ENCODE measurements at places on chromosomes 16 and 17.
A peak's percentile ranks its signal among the peaks of the same experiment; 100 is the strongest.

DNA sequence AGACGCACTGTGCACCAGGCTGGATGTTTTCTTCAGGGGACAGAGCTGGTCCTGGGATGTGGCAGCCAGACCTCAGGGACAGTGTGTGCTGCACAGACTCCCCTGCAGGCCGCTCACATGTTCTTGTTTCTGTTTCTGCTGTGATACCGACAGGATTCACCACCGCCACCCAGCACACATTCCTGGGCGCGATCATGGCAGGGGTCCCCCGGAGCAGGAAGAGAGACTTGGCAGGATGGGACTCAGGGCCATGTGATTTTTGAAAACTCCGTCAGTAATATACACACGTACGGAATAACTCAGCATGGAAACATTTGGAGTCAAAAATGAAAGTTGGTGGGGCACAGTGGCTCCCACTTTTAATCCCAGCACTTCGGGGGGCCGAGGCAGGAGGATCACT lies 79.0 kb downstream of the HAPSTR1 start:
- no peak for DNase-seq

DNA sequence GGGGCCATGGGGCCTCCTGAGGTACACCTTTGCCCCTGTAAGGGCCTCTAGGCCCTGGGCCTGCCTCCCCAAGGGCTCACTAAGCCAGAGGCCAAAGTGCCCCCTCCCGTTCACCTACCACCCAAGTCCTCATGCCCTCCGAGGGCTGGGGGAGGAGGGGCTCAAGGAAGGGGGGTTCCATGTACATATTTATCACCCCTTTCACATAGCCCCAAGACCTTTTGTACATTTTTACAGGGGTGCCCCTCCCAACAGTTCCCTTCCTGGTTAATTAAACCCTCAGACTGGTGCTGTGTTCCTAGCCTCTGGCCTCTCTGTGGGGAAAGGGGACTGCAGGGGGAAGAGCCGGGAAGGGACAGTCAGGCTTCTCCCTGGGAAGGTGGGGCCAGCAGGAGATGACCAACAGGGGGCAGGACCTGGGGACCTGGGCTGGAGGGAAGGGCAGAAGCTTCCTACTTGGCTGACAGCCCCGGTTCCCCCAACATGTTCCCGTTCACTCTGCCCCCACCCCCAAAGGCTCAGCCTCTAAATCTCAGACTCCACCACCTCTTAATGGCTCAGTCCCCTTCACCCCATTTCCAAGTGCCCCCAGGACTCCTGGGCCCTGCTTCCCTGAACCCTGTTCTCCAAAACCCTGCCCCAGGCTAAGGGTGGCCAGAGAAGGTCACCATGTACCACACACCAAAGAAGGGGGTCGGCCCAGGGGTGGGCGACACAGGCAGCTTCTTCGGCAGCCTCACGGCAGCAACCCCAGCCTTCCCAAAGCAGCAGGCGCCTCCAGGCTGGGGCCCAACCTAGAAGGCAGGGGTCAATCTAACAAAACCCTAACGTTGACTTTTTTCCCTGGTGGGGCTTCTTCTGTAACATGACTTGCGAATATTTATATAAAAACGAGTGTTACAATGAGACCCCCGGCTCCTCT lies 11.9 kb downstream of the FBRS start:
- DNase-seq, result no peak

- no peak for DNase-seq
Measured at GRCh38 chr17:36153895-36154610, 22.4 kb downstream of the TBC1D3B start.

DNA sequence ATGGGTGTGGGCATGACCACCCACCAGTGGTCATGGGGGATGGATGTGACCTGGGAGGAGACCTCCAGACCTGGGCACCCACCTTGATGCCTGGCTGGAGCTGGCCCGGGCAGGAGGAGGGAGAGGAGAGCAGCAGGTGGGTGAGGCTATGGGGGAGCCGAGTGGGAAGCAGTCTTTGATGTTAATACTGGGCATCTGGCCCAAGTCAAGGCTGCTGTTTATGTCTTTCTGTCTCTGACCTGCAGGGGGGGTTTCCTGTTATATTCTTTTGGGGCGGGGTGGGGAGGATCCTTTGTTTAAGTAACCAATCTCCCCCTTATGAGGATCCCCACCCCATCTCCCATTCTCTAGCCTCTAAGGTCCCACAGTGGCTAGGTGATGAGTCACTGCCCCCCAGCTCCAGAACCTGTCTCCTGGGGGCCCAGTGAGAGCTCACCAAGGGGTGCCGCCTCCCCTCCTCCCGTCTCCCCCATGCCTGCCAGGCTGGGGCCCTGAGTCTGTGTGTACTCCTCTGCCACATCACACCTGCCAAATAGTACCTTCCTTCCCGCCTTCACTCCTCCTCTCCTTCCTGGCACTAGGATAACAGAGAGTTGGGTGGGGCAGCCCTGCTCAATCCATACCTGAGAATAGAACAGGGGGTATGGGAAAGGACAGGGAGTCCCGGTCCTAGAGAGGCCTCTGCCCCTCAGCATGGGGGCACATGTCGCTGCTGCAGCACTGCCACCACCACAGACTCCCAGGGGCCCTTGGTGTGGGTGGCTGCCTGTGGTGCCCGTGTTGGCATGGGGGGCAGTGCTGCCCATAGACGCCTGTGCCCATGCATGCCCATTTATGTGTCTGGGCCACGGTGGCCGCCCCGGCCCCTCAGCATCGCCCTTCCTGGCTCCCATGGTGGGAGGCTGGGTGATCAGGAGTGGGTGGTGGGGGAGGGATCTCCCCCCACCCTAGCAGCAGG lies 7.3 kb downstream of the THRA start:
- no peak for DNase-seq

DNA sequence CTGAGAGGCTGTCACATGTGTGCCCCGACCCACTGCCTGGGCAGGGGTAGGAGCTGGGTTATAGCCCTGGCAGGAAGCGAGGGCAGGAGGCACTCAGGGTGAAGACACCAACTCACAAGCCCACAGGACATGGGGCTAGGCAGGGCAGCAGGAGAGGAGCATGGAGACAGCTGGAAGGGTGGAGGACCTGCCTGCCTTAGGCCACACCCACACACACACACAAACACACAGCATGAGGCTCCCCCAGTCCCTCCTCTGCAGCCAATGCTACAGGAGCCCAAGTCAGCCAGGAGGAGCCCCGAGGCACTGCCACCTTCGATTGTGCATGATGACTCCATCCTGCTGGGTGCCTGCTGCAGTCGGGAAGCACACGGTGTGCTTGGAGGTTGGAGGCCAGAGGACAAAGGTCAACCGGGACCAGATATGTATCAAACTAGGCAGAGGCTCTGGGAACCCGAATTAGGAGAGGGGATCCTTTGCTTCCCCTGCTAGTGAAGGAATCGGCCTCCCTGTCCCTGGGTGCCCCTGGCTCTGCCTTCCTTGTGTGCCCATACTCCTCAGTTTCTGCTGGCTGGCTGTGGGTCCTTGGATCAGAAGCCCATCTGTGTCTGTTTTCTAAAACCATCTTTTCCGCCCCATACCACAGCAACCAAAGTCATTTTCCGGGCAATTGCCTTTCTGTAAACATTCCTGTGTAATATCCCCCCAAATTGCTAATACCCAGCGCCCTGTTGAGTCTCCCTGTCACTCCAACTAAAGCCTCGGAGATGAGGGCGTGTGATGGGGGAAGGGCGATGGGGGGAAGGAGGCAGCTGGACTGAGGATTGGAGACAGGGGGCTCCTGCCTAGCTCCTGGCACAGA lies 20.5 kb downstream of the SRCIN1 start:
- no peak for DNase-seq

DNA sequence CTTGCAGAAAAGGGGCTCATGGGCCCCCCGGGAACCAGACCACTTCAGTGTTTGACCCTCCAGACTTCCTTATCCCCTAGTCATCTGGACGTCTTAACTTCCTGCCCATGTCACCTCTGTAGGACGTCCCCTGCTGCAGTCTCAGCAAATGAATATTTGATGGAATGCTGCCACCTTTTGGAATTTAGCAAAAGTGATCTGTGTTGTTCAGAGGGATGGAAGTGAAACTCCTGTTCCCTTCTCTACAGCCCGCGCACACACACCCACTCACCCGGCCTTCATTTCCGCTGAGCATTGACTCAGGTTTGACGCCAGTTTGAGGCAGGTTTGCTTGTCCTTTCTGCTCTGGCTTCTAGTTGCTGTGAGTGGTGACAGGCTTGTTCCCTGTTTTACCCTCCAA lies 507.2 kb upstream of the EEF2KMT start:
- no peak for DNase-seq

DNA sequence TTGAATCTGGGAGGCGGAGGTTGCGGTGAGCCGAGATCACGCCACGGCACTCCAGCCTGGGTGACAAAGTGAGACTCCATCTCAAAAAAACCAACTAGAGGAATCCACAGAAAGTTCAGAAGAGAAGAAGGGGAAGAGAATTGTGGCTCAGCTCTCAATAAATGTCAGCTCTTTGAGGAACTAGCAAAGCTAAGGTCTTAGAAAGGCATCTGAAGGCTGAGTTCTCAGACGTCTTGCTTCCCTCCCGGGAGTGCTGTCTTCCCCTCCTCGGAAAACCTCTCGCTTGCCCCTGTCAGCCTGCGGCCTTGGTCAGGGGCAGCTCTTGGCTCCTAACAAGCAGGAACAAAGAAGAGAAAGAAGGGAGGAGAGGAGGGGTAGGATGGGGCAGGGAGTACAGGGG lies 5.3 kb downstream of the SHPK start:
- DNase-seq, result no peak

DNA sequence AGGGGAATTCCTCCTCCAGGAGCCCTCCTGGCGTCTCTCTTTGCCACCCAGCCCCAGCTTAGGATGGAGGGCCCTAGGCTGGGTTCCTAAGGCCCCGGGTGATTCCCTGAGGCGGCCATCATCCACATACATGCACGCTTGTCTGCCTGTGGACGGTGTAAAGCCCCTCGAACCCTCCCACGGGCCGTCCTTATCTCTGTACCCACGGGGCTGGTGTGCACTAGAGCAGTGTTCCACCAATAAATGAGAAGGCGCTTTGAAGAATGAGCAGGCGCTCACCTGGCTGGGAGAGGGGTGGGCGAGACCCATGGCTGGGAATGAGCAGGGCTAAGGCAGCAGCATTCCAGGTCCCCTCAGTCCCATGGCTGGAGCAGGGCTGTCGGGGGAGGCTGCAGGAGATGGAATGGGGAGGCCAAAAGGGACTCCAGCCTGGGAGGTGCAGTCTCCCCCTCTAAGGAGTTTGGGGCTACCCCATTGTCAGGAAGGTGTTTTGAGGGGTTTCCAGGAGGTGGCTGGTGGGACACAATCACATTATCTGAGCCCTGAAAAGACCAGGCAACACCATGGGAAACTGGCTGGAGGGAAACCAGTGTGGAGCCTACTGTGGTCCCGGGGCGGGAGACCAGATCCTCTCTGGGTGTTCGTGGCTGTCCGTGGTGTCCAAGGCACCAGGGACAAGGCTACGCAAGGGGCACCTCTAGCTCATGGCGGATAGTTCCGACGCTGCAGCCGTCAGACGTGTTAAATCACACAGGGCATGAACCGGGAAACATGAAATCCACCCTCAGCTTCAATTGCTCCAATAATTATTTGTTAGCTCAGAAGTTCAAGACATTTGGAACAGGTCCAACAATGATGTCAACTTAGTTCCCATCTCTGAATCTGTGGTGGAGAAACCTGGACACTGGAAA lies 87.5 kb upstream of the DNAH17 start:
- no peak for DNase-seq

GRCh38 chr17:55152236-55152635 lies 112.5 kb upstream of the HLF start:
- no peak for DNase-seq

DNA sequence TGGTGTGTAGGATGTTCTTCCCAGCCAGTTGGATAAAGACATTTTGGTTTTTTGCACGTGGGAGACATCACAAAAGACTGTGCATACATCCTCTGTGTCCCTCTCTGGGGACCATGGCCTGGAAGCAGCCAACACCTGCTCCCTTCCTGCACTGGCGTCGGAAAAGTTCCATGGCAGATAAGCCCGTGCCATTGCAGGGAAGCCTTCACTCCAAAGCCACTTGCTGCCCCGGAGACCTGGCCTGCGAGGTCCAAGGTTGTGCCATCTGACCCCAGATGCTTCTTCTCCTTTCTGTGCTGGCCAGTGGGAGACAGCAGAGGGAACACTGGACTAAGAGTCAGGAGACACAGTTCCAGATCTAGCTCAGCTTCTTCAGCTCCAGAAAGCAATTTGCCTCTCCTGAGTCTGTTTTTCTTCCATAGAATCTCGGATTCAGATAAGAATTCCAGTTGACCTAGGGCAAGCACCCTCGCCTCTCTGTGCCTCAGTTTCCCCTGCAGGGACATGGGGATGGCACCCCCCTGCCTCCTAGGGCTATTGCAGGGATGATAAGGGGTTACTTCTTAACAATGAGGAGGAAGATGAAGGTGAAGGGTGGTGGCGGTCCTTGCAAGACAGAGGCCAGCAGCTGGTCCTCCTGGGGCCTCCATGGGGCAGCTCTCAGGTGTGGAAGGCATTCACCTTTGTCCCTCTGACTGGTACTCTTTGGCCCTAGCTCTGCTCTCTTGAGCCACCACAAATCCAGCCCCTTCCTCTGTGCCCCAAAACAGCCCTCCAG lies 134.2 kb downstream of the CMIP start:
- no peak for DNase-seq

- DNase-seq, result no peak
Measured at GRCh38 chr17:72461757-72462156, 340.9 kb downstream of the SOX9 start.

GRCh38 chr17:73325527-73325842 lies 13.7 kb upstream of the CDC42EP4 start:
- peak; percentile 77 for DNase-seq
